ENCODE measurements at places on chromosomes 6 and 20.

DNA sequence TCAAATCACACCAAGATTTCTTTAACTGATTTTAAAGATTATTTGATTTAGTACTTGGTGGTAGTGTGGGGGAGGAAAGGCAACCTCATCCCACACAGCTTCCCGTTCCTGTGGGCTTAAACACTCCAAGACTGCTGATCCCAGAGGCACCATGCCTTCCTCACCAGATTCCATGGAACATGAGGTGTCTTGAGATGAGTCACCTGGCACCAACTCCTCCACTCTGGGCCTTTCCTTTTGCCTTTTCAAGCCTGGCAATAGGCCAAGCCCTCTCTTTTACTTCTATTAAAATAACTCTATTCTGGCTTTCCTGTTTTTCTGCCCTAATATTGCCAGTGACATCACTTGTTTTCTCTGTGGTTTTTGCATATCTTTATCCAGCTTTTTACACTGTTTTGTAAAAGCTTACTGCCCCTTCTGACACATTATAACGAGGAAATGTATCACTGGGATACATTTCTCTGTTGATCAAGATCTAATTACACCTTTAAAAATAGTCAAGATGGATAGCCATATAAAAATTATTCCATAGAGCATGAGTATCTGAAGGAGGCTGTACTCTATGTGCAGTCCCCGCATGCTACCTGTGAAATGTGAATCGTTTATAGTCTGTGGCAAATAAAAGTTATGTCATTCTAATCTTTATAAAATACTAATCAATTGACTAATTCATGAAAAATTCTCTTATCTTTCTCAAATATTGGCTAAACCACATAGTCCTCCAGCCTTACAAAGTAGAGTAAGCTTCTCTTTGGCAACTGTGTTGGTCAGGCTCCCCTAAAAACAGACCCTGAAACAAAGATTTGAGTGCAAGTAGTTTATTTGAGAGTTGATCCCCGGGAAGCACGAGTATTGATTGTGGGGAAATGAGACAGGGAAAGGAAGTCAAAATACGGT, 257.8 kb upstream of the KCNQ5 start:
- no peak for DNase-seq

DNA sequence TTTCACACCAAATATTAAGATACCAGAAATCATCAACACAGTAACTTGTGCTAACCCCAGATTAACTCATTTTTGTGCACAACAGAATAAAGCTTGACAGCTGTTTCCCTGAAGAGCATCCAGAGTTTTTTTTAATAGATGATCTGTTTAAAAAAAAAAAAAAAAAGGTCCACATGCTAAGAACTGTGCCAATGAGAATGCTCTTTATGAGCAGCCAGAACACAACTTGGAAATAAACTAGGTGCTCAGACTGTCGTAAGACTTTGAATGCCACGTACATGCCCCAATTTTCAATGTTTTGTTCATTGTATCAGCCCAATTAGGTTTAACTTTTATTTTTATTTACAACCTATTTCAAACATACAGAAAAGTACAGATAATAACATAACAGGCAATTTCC, 47.3 kb downstream of the STAU1 start:
- DNase-seq: no peak

GRCh38 chr6:140879946-140880345, 1252.8 kb upstream of the GJE1 start:
- no peak for DNase-seq

DNA sequence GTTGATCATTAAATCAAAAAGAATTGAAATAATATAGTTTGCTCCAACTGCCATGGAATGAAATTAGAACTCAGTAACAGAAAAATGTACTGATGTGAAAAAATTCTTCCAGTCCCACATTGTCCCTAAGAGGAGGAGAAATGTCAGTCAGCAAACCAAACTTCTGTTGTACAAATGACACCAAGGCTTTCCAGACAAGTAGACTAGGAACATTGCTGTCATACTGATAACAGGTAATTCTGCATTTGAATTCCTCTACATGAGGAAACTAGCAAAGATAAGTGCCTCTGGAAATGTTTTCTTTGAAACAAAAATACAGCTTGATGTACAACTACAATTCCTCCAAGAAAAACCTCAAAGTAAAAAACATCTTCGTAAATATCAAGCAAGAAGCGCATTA, 90.2 kb downstream of the HIVEP1 start:
- DNase-seq: no peak
